ENCODE measurements at places on chromosomes 5 and 9.

GRCh38 chr5:107466233-107466769, 204.4 kb downstream of the EFNA5 start:
- DNase-seq = peak; percentile 49

DNA sequence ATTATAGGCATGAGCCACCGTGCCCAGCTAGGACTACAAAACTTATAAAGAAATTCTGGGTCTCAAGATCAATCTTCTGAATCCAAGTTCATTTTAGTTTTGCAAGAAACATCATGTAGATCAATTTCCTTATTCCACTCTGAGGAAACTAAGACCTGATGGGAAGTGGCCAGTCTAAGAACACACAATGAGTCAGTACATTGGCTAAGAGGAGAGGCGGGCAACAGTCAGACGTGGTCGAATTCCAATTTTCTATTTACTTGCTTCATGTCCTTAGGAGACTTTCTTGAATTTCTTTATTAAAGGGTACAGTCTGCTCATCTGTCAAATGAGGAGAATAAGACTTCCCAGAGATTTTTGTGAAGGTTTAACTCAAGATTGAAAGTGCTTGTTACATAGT, 432.1 kb upstream of the BRINP1 start:
- peak; percentile 10 for DNase-seq

GRCh38 chr5:53779541-53779981, 219.1 kb downstream of the NDUFS4 start:
- DNase-seq = peak; percentile 39

DNA sequence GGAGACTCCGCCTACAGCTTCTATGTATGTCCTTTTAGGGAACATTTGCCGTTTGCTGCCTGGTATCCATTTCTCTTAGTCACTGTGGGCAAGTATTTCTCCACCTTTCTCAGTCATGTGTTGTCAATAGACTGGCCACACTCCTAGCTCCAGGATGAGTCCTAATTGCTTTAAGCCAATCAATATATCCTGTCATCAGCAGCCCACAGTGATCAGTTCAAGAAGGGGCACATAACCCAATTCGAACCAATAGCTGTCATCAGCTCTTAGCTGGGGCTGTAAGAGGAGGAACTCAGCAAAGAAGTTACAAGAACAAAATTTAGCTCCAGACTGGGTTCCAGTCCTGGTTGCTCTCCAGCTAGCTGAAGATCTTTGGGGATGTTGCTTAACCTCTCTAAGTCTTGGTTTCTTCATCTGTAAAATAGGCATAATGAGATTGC, 70.7 kb upstream of the MAN2A1 start:
- DNase-seq = no peak

- DNase-seq = no peak
Measured at GRCh38 chr9:123191680-123192079, 76.7 kb downstream of the STRBP start.

DNA sequence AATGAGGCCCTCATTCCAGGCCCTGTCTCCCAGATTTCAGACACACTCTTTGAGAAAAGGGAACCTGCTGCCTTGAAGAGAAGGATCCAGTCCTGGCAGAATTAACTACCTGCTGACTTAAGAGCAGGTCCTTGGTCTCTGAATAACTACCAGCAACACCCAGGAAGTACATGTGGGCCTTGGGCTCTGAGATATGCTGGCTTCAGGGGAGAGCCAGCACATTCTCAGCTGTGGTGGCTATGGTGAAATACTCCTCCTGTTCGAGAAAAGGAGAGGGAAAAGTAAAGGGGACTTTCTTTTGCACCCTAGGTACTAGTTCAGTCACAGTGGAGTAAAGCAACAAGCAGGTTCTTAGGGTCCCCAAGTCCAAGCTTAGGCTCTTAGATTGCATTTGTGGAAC, 120.0 kb downstream of the HMHB1 start:
- DNase-seq = no peak

GRCh38 chr9:115808108-115808507, 345.5 kb upstream of the PAPPA start:
- DNase-seq = peak; percentile 7

GRCh38 chr9:123102375-123103113, 69.1 kb downstream of the GPR21 start:
- peak; percentile 56 for DNase-seq

DNA sequence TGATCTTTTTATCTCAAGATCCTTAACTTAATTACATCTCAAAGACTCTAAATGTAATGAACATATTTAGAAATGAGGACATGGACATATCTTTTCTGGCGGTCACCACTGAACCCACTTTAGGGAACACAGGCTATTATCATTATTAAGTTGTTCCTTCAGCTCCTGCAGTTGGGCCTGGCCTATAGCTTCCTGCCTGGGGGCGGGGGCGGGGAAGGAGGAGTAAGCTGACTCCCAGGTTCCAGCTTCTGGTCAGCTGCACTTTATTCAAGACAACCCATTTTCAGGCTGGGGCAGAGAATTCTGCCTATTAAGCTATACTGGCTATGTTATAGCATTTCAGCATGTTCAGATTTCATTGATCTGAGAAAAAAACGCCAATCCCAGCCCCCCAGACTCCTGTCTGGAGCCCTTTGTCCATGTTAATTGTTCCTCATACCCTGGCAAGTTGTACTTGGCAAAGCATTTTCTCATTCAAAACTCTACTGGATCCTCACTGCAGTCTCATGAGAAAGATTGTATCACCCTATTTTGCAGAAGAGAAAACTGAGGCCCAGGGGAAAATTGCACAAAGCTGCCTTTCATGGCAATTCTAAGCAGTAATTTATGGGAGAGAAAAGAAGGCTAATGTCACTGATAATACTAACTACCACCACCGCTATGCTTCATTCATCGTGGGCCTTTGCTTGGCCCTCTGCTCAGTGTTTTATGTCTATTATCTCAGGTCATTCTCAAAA, 25.1 kb downstream of the COL15A1 start:
- no peak for DNase-seq

DNA sequence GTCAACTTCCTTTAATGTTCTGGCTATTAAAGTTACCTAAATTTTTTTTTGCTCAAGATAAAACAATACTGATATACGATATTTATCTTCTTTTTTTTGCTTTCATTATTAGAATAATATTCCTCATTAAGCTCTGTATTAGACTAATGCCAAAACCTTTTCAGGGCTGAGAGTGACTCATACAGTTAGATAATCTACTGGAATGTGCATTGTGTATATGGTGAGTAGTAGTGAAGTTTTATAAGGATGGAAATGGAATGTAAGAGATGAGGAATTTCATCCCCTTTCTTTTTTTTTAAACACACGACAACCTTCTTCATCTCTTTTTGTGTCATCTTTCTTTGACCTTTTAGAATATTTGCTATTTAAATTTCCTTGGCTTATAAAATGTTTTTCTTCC, 268.6 kb downstream of the ISL1 start:
- DNase-seq = no peak

DNA sequence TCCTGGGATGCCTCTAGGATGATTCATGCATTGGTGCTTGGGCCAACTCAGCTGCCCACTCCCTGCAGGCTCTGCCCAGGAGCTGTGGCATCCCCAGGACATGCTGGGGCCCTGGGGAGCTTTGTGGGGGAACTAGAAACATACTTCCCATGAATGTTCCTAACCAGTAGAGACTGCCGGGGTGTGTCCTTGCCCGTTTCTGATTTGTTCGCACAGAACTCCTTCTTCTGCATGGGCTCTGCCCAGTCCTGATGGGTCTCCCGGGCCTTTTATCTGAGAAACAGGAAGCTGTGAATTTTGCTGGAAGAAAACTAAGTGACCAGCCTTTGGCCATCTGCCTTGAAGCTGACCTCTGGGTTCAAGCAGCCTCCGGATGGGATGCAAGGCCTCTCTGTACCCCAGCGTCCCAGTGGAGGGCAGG, 71.6 kb upstream of the RNU6ATAC start:
- peak; percentile 23 for DNase-seq

GRCh38 chr5:141492168-141492885, 3.4 kb downstream of the PCDHGC5 start:
- DNase-seq = no peak

GRCh38 chr5:89297066-89297465, 414.1 kb upstream of the MEF2C start:
- no peak for DNase-seq

- no peak for DNase-seq
Measured at GRCh38 chr9:131252120-131252519, 24.2 kb downstream of the FAM78A start.

DNA sequence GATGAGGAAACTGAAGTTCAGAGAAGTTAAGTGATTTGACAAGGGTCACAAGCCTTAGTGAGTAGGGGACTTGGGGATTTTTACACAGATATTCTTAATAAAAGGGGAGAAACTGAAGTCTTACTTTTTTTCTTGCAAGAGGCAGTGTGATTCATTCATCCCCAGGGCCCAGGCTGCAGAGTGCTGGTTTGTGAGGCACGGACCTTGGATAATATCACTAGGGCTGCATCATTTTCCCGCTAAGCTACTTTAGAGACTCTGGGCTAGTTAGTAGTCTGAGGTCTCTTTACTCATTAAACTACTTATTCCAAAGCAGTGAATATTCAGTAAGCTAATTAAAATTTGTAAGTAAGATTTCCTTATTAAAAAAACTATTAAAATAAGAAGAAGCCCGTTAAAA, 195.0 kb downstream of the PBX3 start:
- DNase-seq = no peak

DNA sequence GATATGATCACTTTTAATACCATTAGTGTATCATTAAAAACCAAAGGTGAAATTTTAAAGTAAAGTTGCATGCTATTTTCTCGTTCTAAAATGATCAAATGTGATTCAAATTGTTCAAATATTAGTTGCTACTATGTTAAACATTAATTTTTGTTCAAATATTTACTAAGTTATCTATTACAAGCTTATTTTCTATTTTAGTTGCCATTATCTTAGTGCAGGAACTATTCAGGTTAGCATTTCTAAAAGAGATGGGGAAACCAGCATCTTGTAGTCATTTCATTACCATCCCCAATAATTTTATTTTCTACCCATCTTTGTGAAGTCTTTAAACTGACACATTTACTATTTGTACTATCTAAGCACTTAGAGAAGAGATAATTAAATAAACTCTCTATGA, 166.0 kb downstream of the RFX3 start:
- DNase-seq = no peak

DNA sequence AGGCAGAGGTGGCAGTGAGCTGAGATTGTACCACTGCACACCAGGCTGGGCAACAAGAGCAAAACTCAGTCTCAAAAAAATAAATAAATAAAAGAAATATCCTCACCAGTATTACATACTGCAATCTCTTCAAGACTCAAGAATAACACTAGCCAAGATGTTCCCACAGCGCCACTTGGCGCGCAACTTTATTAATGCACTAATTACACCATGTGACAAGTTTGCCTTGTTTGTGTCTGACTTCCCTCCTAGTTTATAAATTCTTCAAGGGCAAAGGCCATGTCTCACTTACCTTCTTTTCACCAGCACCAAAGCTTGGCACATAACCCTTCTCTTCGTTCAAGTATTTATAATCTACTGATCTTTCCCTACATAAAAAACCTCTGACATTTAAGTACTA, 4.8 kb downstream of the SKP1 start:
- DNase-seq = no peak

GRCh38 chr5:155631116-155631515, 617.6 kb downstream of the KIF4B start:
- DNase-seq = peak; percentile 1
